ENCODE measurements at places on chromosomes 13 and 19. TPM values are rescaled to one million over a fixed set of nuclear protein-coding genes. Genes with fewer than 3 reads are reported as not detected.

Gene LILRB1
- total RNA-seq, result 0.10 TPM

Gene C1QTNF9
- not detected for total RNA-seq

Gene IRGC
- not detected for total RNA-seq

Gene GIPR
- 0.76 TPM for total RNA-seq

Gene SIX5
- total RNA-seq, result 9.9 TPM

Gene ZNF888
- total RNA-seq, result 2.1 TPM

Gene GSK3A
- 36.5 TPM for total RNA-seq

All from glomerular endothelial cell (primary cell).